ENCODE measurements at places on chromosomes 1 and 21.

GRCh38 chr1:244154872-244155531 lies 103.9 kb downstream of the ZBTB18 start:
- no peak for DNase-seq

DNA sequence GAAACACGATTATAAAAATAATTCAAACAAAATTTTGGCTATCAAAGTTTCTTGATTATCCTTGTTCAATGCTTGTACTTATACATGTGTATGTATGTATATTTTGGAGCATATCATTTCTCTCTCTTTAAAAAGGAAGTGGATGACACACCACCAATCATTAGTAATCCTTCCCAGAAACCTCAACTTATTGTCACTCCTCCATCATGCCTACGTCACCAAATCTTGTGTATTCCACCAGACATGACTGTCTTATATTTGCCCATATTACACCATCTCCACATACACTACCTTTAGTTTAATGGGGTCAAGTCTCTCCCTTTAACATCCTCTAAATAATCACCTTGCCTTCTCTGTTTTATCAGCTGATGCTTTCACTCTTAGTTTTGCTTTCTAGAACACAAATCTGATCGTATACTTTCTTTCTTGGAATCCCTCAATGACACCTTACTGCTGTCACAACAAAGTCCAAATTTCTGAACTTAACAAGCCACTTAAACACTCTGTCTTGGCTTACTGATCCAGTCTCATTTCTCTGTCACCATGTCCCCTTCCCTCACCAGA lies 124.0 kb downstream of the BRINP3 start:
- no peak for DNase-seq

DNA sequence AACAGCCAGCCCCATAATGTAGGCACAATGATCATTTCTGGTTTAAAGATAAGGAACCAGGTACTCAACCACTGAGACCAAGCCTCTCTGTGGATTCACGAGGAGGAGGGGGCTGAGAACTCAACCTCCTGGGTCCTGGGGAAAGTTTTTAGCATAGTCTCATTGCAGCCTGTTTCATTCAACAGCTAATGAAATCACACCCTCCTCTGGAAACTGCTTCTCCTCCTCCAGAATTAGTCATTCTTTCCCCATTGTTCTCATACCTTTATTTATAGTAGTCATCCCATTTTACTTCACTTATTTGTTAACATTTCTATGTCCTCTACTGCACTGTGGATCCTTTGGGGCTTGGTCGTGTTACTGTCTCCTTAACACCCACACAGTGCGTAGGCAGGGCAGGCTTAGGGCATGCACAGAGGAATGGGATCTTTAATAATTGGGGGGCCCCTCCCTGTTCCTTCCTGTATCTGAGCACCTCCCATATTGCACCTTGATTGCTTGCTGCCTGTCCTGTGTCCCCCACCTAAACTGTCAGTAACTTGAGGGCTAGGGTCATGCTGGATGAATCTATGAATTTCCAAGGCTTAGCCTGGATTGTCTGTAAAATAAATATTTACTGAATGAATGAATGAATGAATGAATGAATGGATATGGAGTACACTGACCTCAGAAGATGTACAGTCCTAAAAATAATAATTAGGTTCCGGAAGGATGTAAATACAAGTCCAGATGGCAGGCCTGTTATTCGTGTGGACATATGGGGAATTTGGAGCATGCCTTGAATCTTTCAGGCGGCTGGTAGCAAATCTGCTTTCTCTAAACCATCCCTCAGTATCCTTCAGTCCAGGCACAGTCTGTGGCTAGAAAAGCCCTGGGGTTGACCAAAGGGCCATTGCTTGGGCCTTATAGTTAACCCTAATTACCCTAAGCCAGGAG lies 153.8 kb upstream of the HMGB4 start:
- peak; percentile 84 for DNase-seq

DNA sequence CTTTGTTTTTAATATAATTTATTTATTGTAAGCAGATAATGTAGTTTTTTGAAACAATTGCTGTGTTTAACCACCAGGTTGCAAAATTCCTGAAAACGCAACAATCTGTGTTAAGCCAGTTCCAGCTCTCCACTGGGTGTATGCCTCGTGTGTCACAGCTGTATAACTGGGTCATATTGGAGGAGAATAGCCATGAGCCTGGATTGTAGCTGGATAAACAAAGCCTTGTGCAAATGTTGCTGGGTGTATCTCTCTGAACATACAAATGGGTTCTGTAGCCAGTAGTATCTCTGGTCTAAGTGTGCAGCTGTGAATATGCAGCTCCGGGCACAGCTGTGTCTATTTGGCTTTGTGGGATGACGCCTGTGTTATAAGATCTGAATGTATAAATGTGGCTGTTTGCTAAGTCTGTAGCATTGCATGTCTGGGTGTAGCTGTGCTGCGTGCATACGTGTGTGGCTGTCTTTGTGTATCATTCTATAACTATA lies 2.8 kb downstream of the TCEA3 start:
- no peak for DNase-seq

GRCh38 chr1:219576931-219577730 lies 35.8 kb downstream of the ZC3H11B start:
- peak; percentile 52 for DNase-seq

DNA sequence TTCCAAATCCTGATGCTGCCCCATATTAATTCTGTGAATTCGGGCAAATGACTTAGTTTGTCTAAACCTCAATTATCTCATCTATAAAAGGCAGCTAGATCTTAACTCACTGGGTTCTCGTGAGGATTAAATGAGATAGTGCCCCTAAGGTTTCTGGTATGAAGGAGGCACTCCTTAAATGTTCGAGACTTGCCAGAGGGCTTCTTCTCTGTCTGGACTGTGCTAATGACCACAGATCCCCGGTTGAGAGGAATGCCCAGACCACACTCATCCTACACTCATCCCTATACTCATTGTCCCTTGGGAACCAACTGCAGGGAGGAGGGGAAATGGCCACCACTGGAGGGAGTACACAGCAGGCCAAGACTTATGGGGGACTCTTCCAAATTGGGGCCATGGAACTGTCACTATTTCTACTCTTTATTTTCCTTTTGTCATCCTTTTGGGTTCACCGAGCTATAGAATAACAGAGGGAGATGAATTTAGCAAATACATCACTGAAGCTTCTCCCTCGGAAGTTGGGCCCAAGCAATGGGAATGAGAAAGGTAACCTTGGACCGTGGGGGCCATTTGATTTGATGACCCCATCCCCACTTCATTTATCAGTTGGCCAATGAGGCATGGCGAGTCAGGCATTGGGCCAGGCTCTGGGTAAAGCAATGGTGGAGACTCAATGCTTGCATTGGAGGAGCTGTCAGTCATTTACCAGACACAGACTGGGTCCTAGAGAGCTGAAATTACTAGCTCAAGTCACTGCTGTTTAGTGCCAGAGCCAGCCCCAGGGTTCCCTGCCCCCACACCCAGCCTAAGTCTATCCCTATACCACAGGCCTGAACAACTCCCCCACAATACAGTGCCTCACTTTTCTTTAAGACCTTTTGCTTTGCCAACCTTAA lies 5.1 kb downstream of the ATF3 start:
- DNase-seq: no peak

All from NCI-H524 (cell line).